ENCODE measurements at places on chromosomes 13 and 19. TPM values are rescaled to one million over a fixed set of nuclear protein-coding genes. Genes with fewer than 3 reads are reported as not detected.

The ZIC5 gene
- polyA plus RNA-seq = not detected

The C19orf33 gene
- polyA plus RNA-seq = 3.2 TPM

The KIR3DL1 gene
- polyA plus RNA-seq = not detected

The LMTK3 gene
- 0.30 TPM for polyA plus RNA-seq

The HIF3A gene
- 0.38 TPM for polyA plus RNA-seq

The SIGLEC6 gene
- not detected for polyA plus RNA-seq

The TMEM86B gene
- polyA plus RNA-seq = 7.7 TPM

The GGN gene
- polyA plus RNA-seq = not detected

The CEACAM3 gene
- not detected for polyA plus RNA-seq

The ZNF737 gene
- polyA plus RNA-seq = 2.0 TPM

The CEACAM4 gene
- not detected for polyA plus RNA-seq

The SCEL gene
- not detected for polyA plus RNA-seq

The KASH5 gene
- not detected for polyA plus RNA-seq

The ICAM4 gene
- polyA plus RNA-seq = 4.0 TPM

The ZFR2 gene
- 0.50 TPM for polyA plus RNA-seq

The ATP12A gene
- polyA plus RNA-seq = not detected

The PSPN gene
- 0.69 TPM for polyA plus RNA-seq

The SLC15A1 gene
- polyA plus RNA-seq = 0.20 TPM

The ZNF98 gene
- polyA plus RNA-seq = not detected

The FARP1 gene
- polyA plus RNA-seq = 126 TPM

The EFNB2 gene
- polyA plus RNA-seq = 0.05 TPM

The COX7A1 gene
- polyA plus RNA-seq = not detected

The HTR2A gene
- not detected for polyA plus RNA-seq

The SPINT2 gene
- 0.97 TPM for polyA plus RNA-seq

The TTYH1 gene
- 6.9 TPM for polyA plus RNA-seq

The MTRF1 gene
- polyA plus RNA-seq = 21.6 TPM

The PLK5 gene
- not detected for polyA plus RNA-seq

The IFNL4 gene
- polyA plus RNA-seq = not detected

The PNMA8A gene
- polyA plus RNA-seq = 0.13 TPM

The GJA3 gene
- 0.04 TPM for polyA plus RNA-seq

The OPA3 gene
- 16.6 TPM for polyA plus RNA-seq

The IL12RB1 gene
- 0.13 TPM for polyA plus RNA-seq
